Activated gamma-delta T cell (primary cell): ENCODE measurements at places on chromosomes 2 and 18.

GRCh38 chr18:55268628-55269275, 309.5 kb upstream of the CCDC68 start:
- DNase-seq, result no peak

DNA sequence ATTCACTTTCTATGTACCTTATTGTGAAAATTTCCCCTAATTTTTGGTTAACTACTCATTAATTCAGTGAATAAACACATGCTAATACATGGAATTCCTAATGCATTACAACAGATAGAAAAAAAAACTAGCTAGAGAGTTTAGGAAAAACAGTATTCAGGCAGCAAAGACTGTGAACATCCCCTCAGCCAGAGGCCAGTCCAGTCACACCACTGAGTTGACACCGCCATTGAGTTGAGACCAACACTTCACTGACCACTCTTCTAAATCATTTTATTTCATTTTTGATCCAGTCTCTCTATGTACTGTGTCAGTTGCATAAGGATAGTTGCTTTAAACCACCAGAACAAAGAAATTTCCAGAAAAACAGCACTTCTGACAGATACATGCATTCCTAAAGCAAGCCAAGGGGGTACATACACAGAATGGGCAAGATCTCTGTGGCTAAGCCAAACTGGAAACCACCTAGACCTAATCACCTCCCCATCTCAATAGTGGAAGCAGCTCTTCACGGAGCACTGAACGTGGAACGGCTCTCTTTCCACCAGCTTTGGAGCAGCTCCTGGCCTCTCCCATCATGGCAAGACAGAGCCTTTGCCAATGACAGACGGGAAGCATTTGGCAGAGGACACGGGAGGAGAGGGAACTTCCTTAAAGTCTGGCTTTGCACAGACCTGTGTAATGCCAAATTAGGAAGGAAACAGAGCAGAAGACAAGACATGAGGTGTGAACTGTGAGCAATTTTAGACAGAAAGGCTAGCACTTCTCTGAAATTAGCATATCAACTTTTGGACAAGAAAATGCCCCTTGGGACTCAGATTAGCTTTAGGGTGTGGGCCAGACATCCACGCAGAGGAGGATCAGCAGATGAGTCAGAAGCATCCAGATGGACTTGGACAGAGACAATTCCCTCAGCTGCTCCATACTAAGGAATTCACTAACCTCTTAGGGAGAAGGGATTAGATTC, 36.4 kb downstream of the CACNB4 start:
- DNase-seq, result no peak

DNA sequence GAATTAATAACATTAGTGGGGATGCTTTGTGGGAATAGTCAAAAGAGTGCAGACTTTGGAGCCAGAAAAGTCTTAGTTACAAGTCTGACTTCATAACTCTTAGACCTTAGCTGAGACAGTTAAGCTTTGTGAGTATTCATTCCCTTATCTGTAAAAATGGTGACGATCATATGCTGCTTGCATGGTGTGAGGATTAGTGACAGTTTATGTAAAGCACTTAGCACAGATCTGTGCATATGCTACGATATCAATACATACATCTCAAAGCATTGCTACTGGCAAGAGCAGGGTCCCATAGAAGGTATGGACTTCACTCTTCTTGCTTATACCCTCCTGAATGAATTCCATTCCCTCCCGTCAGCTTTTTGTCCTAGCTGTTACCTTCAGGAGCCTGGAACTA, 56.7 kb upstream of the LYPD6B start:
- DNase-seq, result no peak

- DNase-seq, result no peak
Measured at GRCh38 chr18:23138471-23138870, 3.2 kb downstream of the CABLES1 start.

- DNase-seq, result no peak
Measured at GRCh38 chr2:37843556-37843955, 81.5 kb upstream of the RMDN2 start.

DNA sequence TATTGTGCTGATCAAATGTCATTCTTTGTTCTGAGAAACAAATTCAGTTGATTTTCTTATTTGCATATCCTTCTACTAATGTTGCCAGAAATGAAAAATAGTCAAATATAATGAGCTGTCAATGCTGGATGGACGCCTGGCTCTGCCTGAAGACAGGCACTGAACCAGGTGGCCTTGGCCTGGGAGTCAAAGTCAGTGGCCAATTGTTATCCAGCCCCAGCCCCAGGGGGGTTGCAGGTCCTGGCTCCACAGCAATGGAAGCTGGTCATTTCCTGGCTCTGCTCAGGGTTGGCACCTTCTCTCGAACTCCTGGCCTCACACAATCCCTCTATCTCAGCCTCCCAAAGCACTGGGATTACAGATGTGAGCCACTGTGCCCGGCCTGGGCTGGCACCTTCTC, 176.8 kb upstream of the GLI2 start:
- DNase-seq, result no peak

- no peak for DNase-seq
Measured at GRCh38 chr18:74242438-74243096, 49.2 kb downstream of the CYB5A start.

DNA sequence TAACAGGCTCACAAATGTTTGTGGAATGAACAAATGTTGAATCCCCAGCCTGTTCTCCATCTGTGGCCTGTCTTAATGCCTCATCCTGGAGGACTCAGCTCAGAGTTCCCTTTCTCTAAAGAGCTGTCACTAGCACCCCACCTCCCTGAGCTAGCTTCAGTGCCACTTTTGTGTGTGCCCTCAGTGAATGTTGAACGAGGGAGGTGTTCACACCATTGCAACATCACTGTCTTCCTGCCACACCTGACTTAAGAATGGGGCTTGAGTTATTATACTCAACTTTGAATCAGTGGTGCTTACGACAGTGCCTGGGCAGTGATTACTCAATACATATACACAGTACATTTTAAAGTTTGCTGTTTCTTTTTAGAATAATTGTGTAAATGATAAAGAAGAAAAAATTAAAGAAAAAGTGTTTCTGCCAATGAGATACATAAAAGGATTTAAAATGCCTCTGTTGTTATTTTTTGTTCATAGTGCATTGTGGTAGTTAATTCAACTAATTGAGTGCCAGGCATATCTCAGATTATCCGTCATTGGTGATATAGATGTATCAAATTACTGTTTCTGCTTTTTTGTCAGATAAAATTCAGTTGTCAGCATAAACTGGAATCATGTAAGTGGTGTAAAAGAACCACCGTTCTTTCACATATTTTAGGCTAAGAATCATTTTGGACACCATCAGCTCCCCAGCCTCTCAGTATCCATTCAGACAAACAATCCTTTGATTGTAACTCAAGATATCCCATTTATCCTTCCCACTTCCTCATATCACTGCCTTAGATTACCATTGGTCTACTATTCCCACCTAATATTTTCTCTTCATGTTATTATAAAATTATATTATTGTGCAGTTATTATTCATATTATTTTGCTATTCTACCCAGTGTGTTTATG, 304.7 kb downstream of the PTPRM start:
- DNase-seq, result no peak

GRCh38 chr2:120053891-120054290, 41.0 kb downstream of the EPB41L5 start:
- no peak for DNase-seq

GRCh38 chr2:106282462-106283170, 88.5 kb upstream of the UXS1 start:
- DNase-seq, result no peak

- no peak for DNase-seq
Measured at GRCh38 chr2:84631047-84631446, 114.7 kb downstream of the DNAH6 start.

DNA sequence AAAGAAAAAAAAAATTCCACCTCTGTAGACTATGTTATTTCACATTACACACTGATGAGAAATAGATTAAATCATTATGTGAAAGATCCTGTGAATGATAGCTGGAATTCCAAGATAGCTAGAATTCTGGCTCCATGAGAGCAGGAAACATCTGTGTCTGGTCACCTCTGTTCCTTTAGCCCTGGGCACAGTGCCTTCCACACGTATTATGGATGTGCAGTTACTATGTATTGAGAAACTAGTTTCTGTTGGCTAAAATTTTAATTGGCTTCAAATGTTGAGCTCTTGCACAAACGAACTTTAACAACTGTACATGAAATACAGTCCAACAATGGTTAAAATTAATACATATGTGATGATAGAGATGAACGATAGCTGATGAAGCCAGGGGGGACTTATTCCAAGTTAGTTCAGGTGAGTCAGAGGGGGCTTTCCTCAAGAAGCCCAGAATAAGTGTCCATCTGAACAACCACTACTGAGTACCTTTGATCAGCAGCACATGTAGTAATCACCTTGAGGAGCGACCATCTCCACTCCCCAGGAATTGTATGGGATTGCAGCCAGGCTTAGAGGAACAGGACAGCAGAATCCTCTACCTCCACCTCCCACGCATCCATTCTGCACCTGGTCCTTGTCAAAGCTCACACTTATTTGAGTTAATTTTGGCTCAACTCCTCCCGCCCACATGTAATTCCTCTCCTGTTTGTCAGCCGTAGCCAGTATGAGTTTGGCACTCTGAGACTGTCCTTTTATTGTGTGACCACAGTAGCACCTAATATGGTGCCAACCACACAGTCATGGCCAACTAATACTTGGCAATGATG, 68.6 kb downstream of the NABP1 start:
- DNase-seq, result no peak

GRCh38 chr2:180268006-180268405, 260.9 kb upstream of the CWC22 start:
- DNase-seq, result no peak

DNA sequence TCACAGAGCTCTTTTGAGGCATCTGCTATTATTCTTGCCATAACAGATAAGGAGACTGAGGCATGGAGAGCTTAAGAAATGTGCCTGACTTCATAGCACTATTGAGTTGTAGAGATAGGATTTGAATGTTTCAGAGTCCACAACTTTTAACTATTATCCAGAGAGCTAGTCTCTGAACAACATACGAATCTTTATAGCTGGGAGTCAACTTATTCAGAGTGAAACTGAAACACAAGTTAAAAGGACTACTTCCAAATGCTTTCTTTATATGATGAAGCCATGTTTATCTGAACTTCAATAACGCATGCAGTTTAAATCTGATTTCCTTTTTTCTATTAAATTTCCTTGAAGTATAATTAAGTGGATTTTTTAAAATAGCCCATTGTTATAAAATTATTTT, 268.8 kb downstream of the IKZF2 start:
- DNase-seq, result no peak
